ENCODE measurements at places on chromosomes 16 and 17.
A peak's percentile ranks its signal among the peaks of the same experiment; 100 is the strongest.

DNA sequence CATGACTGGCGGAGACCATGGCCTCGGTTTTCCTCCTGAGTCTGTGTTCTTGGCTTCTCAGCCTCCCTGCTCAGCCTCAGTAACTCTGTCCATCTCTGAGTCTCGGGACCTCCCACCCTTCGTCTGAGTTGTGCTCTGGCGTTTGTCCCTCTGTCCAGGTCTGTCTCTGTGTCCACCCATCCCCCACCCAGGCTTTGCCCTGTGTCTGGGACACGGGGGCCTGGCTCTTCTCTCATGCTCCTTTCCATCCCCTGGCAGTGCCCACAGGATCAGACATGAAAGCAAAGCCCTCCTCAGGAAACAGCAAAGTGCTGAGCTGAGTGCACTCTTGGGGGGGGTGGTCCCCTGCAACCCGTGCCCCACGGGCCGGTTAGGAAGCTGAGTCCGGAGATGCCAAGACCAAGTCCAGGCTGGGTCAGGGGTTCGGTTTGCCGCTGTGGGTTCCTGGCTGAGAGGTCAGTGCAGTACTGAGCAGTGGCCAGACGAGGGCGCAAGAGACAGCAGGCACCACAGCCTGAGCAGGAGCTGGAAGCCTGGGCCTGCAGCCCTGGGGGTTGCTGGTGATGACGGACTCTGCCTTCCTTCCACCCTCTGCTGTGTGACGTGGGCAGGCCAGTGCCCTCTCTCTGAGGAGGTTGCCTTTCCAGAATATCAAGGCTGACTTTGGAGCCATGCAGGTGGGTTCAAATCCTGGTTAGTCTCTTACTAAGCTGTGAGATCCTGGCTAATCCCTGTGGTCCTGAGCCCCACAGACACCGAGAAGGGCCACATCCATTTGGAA, 2.5 kb downstream of the P2RX1 start:
- DNase-seq: peak; percentile 83

DNA sequence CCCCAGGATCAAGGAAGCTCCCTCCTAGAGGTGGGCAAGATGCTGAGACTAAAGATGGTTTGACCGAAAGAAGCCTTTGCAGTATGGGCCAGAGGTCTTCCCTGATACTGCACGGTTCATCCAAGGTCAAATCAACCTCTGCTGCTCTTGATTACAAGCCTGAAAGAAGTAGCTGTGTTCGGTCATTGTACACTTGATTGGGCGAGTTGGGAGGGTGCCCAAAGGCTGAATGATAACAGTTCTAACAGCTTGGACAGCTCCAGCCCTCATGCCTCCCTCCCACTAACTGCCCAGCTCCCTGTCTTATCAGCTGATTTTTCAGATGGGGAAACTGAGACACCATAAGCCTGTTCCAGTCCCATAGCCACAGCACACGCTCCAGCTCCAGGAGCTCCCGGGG, 42.8 kb downstream of the ABCC12 start:
- DNase-seq: no peak

DNA sequence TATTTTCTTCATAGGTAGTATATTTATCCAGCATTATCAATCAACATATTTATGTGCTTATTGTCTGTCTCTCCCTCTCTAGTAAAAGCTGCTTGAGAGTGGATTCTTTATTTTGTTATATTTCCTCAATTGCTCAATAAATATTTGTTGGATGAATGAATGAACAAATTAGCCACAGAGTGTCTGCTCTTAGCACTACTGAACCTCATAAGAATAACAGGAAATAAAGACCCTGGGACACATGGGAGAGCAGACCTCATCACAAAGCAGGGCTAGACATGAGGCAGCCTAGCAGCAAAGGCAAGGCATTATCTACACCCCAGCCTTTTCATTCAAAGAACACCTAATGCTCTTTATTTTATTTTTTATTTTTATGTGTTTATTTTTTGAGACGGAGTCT, 34.9 kb upstream of the TANC2 start:
- no peak for DNase-seq

DNA sequence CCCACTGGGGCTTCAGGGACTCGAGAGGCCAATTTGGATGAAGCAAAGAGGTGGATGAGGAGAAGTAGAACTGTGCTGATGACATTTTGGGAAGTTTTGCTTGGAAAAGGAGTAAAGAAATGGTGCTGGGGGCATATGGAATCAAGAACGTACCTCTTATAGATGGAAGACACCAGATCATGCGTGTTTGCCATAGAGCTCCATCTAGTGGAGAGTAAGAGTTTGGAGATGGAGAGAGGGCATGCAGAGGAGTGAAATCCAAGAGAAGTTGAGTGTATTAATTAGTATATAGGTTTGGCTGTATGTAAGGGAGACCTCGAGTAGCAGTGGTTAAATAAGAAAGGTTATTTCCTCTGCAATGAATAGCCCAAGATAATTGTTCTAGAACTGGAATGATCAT, 56.0 kb downstream of the SHISA6 start:
- DNase-seq: no peak

DNA sequence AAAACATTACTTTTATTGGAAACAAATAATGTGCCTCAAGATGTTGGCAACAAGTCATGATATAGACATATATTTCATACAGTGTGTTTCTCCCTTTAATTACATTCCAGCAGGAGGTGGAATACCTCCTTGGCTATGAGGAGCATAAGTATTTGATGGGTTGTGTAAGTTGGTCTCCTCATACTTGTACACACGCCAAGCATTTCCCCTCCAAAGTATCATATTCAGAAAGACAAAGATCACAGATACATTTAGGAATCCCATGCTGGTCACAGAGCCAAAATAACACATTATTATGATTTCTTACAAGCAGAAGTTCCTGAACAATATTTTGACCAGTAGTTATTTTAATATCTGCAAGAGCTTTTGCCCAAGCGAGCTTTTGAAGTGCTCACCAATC, 57.8 kb downstream of the WSB1 start:
- DNase-seq: no peak

DNA sequence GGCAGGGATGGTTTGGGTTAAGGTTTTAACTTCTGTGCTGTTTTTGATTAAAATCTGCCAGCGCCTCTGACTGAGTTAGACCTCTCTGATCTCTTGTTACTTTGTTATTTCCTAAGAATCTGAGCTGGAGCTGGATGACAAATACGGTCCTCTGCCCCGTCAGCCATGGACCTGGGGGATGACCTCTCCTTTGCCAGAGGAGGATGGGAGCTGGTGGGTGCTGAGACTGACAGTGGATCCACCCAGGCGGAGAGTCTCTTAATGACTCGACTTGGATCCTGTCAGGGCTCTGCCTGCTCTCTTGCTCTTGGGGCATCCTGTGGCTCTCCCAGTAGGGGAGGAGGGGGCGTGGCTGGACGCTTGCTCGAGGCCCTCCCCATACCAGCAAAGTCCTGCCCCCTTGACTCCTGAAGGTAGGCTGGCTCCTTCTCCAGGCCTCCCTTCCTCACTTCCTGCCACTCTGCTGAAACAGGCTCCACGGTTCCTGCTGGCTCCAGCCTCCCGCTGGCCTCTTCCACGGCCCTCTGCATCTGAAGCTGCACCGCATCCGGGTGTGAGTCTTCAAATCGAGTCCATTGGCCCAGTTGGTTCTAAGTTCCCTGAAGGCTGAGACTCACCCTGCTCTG, 24.8 kb upstream of the MAP3K14 start:
- peak; percentile 62 for DNase-seq

GRCh38 chr17:45038728-45039634, 12.5 kb downstream of the DCAKD start:
- DNase-seq: peak; percentile 63

GRCh38 chr17:36613155-36613554, 11.8 kb downstream of the MRM1 start:
- no peak for DNase-seq

DNA sequence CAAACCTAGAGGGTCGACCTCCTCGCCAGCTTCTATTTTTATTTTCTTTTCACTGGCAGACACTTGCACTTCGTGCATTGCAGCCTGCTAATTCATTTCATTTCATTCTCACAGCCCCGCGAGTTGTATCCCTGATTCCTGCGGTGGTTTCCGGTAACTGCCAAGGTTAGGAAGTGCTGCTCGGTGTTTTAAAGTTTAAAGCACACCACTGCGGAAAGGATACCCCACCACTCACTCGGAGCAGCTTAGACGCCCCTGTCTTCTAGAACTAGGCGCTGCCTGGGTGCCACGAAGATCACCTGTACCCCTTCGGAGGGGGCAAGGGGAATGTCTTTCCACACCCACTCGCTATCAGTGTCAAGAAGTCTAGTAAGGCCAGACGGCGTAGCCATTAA, 509 bp downstream of the CNEP1R1 start:
- DNase-seq: no peak

- DNase-seq: no peak
Observed at GRCh38 chr16:1117926-1118325, 21.9 kb upstream of the C1QTNF8 start.

DNA sequence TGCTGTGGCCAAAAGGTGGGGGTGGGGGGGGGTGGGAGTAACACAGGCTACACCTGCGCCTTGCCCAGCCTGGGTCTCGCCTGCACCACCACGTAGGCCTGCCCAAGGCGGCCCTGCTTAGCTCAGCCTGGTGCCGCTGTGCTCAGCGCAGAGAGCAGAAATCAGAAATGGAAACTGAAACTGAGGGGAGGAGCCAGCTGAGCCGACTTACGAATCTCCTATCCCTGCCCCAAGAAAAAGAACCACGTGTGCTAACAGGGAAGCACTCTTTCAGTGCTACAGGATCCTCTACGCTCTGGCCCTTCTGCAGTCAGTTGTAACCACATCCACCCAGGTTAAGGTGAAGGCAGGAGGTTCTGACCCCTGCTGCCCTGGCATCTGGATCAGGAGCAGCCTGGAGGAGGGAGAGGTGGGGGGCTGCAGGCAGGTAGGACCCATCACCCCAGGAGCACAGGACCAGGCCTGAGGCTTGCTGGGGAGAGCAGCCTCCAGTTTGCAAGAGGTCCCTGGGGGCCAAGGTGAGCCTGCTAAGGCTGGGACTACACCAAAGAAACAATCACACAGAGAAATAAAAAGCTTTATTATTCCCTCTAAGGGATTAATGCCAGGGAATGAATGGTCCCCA, at the start of gene DHX58:
Gene DHX58, minus strand, starts transcription at position 163 of the 625 bp plus-strand sequence. CDS start 822 bp downstream, outside the sequence.
- DNase-seq: peak; percentile 84

DNA sequence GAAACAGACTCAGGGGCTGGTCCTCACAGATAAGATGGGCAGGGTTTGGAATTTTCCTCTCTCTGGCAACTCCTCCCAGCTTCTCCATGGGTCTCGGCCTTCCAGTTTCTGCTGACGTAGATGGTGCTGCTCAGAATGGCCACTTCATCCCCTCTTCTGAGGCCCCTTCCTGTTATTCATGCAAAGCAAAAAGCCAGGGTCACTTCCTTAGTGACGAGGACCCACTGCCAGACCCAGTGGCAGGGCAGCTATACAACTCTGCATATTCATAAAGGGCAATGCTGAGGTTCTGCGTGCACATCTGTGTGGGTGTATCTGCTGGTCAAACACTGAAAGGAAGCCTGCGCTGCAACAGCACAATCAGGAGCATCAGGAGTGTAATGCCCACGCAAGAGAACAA, 108.8 kb downstream of the WSCD1 start:
- no peak for DNase-seq

Data from ureter (tissue), 1 donor.